ACHN (cell line): ENCODE measurements at places on chromosomes 7 and 10.

- DNase-seq, result peak; percentile 19
Measured at GRCh38 chr10:116270126-116270770, 2.8 kb downstream of the GFRA1 start.

GRCh38 chr10:122182308-122182707, 88.8 kb upstream of the BTBD16 start:
- no peak for DNase-seq

GRCh38 chr10:3777981-3778691, 6.9 kb downstream of the KLF6 start:
- DNase-seq, result no peak

GRCh38 chr10:73099141-73099540, 2.5 kb upstream of the P4HA1 start:
- no peak for DNase-seq

DNA sequence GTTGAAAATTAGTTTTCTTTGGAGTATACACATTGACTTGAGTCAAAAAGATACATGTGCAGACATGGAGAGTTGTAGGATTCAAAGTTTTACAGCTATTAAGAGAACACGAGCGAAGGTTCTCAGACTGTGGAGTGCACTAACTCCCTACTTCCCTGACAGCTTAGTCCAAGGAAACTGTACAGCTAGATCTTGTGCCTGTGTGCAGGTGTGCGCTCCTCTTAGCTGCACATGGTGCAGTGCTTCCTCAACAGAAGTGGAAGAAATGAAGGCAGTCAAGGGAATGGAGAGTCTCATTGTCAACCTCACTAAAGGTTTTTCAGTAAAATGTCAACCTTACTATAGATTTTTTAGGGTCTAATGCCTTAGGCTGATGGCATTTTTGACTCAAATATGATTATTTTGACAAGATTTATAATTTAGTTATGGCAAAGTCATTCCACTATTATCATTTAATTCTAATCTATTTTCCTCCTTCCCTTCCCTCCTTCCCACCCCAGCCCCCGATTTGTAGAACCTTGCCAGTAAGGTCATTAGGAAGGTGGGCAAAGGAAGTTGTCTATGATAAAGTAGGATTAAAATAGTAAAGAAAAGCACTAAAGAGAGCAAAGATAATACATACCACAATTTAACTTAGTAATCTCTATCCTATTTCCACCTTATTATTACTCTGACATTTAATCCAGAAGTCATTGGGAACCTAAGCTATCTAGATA, 13.6 kb downstream of the PDK4 start:
- no peak for DNase-seq

GRCh38 chr7:134297489-134297888, 19.2 kb downstream of the SLC35B4 start:
- no peak for DNase-seq
